ENCODE measurements at places on chromosomes 16 and 17.

- no peak for DNase-seq
Measured at GRCh38 chr17:32564325-32564724, 77.5 kb downstream of the CDK5R1 start.

GRCh38 chr16:81313701-81314602, 810 bp upstream of the GAN start:
- no peak for DNase-seq

DNA sequence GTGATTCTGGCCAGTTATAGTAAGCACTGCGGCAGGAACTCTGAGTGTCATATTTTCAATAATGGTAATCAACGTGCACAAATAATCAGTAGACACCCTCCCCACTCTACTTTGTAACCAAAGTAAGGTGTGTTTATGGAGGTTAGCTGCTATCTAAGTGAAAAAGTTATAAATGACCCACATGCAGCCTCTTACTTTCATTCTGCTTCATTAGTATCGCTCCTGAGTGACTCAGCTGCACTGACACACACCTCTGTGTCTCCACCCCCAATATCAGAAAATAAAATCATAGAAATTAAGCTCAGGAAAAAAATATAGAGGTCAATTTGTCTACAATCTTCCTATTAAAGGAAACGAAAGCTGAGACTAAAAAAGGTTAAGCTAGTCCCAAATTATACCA, 64.1 kb upstream of the TRAP1 start:
- no peak for DNase-seq

DNA sequence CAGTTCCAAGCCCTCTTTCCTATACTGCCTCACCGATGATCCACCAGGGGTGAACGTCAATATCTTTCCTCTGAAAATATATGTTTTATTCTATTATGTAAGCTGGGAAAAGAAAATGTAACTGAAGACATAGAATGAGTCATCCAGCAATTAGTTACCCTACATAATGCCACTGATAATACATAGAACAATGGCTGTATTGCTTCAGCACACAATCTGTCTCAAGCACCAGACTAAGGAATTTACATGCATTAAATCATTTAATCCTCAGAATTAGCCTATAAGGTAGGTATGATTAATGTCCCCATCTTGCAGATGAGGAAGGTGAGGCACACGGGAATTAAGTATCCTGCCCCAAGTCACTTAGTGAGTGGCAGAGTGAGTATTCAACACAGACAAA, 472.8 kb downstream of the TOX3 start:
- DNase-seq = no peak

- no peak for DNase-seq
Measured at GRCh38 chr17:66135219-66135618, 56.7 kb downstream of the CEP112 start.

DNA sequence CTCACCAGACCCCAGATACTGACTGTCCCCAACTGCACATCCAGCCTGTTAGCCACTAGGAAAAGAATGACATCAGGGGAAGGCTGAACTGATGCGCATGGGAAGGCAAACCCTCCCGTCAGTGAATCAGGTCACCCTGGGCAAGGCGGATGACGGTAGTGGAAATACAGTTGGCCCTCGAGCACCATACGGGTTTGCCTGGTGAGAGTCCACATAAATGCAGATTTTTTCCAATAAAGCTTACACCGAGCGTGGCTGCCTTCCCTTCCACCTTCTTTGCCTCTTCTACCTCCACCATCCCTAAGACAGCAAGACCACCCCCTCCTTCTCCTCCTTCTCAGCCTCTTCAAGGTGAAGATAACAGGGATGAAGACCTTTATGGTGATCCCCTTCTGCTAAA, 236.1 kb upstream of the TNRC6C start:
- DNase-seq = no peak

DNA sequence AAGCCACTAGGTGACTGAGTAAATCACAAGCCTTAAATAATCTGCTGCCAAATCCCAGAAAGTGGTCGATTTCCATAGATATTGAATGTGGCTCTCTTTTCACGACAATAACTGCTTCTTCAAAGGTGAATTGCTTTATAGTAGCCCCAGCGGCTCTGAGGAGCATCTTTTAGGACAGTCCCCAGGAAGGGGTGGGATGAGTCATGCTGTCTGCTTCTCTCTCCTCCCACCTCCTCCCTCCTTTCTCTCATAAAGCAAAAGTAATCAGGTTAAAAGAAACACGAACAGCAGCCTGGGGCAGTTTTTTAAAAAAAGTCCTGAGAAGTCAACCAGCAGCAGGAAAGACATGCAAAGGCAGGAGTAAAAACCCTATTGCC, 1.8 kb downstream of the KIAA0513 start:
- DNase-seq = no peak

- DNase-seq = no peak
Measured at GRCh38 chr17:69358688-69359596, 32.0 kb upstream of the ABCA5 start.

DNA sequence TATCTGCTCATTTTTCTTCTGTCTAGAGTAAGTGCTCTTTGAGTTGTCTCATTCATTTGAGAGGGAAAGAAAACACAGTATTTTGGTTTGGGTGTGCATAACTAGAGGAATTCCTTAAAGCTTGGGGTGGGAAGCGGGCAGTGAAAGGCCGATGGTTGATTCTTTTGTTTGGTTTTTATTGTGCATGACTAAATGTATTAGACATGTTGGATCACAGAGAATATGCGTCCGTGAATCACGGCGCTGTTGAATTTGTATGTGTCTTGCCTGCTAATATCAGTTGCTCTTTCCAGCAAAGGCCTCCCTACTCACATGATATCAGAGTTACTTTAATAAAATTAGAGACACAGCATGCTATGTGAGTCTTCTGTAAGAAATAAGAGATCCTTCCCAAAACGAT, 180.0 kb downstream of the CHD9NB start:
- no peak for DNase-seq

DNA sequence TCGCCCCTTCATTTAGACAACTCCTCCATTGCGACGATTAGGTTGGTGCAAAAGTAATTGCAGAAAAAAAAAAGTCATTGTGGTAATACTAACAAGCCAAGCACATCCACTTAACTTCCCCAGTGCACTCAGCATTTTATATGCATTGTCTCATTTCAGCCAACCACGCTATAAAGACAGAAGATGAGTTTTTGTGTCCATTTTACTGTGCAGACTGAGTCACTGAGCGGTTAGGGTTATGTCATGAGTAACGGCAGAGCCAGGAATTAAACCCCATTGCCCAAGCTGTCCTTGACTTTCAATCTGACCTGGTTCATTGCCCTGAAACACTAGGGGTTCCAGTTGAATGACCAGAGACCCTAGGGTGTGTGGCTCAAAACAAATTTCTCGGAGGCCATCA, 218.7 kb downstream of the XYLT1 start:
- no peak for DNase-seq

DNA sequence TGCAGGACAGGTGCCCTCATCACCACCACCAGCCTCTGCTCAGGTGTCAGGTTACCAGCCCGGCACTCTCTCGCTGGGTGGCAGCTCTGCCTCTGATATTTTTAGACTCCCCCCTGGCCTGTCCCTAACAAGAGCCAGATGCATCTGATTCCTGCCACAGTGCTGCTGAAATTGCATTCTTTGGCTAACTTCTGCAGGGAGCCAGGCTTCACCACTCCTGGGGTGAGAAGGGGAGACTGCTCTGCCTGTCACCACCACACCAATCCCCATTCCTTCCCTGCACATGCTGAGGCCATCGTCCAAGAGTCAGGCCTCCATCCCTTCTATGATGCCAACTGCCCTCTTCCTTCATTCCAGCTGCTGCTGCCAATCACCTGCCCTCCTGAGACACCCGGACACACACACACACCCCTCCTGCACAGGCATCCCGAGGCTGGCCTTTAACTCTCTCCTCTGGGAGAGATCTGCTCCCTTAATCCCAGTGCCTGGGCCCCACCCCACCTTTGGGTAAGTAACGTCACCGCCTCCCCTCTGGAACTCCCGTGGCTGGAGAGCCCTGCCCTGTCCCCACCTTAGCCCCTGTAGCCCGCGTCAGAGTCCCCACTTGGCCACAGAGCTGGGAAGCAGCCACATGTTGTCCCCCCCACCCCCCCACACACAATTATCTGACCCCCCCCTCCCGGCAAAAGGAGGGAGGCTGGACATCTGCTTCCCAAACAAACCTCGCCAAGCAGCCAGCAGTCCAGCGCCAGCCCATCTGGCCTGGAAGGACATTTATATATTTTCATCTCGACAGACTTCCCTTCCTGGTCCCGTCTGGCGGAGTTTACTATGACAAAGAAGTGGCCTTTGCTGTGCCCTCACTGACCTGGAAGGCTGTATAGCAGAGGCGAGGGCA, 2.8 kb downstream of the EMP2 start:
- DNase-seq = no peak

GRCh38 chr16:9647981-9648701, 534.1 kb downstream of the GRIN2A start:
- DNase-seq = peak; percentile 42

DNA sequence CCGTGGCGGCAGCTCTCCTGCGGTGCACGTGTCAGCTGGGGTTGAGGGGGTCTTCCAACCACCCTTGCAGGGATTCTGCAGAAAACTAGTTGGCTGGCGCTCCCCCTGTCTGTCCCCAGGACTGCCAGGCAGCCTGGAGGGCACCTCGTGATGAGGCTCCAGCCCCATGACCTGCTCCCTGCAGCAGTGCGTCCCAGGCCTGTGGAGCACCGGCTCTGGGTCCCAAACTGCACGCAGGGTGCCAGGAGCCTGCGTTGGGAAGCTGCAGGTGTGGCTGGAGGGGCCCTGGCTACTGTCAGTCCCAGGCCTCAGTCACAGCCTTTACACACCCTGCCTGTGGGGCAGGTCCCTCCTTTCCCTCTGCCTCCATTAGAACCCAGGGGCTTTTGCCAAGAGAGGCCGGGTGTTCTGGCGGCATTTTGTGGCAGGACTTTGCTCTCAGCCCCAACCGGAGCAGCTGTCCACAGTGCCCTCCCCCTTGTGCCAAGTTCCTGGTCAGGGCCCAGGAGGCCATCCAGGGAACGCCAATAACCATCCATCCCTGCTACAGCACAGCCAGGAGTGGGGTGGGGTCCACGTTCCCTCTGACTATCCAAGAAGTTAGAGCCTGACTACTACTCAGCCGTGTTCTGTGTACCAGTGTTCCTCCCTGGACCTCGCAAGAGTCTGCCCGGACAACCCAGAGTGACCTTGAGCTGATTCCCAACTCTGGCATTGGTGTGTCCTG, 9.2 kb downstream of the CHMP6 start:
- no peak for DNase-seq

DNA sequence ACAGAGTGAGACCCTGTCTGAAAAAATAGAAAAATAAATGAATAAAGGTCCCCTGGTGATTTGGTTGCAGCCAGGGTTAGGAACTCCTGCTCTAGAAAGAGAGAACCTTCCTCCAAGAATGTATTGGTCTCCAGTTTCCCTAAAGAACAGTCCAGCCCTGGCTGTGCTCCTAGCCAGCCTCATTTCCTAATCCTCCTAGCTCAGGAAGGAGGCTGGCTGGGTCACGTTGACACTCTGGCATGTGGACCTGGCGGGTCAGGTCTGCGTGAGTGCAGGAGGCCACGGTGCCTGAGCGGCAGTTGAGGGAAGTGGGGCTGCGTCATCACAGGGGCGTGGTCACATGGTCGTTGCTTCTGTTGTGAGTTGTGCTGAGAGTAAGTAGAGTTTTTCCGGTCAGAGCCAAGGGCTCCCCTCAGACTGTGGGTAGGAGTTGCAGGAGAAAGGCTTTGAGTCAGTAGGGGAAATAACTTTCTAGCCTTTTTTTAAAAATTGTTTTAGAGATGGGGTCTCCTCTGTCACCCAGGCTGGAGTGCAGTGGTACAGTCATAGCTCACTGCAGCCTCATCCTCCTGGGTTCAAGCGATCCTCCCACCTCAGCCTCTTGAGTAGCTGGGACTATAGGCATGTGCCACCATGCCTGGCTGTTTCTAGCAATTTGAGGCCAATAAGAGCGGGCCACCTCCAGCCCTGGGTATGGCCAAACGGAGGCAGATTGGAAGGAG, 194.0 kb upstream of the CIBAR2 start:
- peak; percentile 88 for DNase-seq

DNA sequence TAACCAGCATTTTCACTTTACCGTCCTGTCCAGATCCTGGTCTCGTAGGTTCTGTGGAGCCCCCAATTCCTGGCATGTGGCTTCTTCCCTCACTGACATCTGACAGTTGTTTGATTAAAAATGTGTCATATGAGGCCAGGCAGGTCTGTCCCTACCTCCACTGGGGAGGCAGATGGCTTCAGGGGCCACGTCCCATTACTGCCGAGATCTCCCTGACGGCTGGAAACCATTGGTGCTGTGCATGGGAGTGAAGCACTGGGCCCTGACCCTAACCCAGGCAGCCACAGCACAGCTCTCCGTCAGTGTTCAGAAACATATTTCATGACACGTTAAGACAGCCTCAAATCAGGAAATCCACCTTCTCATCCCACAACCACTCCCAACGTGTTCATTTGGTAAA, 77.5 kb downstream of the GNAO1 start:
- DNase-seq = no peak

GRCh38 chr17:38320482-38320881, 23.3 kb downstream of the GPR179 start:
- no peak for DNase-seq

- DNase-seq = no peak
Measured at GRCh38 chr16:28555561-28555960, 1.8 kb downstream of the SGF29 start.

- DNase-seq = no peak
Measured at GRCh38 chr16:69513180-69513966, 52.4 kb upstream of the NFAT5 start.

- peak; percentile 34 for DNase-seq
Measured at GRCh38 chr17:83183951-83184506, 104.6 kb downstream of the METRNL start.

GRCh38 chr16:19972111-19972510, 87.5 kb upstream of the GPRC5B start:
- DNase-seq = no peak

- DNase-seq = no peak
Measured at GRCh38 chr17:78806451-78806850, 24.4 kb upstream of the CYTH1 start.

DNA sequence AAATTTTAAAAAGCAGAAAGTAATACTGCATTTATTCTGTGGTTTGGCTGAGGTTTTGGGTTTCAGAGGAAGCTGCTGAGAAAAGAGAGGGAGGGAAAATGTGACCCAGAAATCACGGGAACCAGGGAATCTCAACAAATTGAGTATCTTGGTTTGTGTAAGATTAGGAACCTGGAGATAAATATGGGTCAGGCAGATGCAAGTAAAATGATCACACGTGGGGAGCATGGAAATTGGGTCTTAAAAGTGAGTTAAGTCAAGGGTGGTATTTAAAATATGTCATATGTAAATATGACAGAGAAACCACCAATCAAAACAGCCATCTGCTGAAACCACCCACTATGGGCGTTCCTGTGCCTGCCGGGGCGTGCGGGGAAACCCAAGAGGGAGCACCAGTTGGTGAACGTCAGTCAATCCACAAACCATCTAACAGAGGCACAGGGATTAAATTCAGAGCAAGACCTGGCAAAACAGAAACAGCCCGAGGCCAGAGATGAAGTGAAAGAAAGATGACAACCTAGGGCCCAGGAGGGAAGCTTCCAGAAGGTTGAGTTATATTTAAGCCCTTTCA, 33.4 kb downstream of the CDH13 start:
- no peak for DNase-seq

Data from kidney capillary endothelial cell (primary cell).